ENCODE measurements at places on chromosomes 2 and 18.

GRCh38 chr18:1392046-1392445 is 487.4 kb downstream of the ADCYAP1 start:
- DNase-seq = no peak

DNA sequence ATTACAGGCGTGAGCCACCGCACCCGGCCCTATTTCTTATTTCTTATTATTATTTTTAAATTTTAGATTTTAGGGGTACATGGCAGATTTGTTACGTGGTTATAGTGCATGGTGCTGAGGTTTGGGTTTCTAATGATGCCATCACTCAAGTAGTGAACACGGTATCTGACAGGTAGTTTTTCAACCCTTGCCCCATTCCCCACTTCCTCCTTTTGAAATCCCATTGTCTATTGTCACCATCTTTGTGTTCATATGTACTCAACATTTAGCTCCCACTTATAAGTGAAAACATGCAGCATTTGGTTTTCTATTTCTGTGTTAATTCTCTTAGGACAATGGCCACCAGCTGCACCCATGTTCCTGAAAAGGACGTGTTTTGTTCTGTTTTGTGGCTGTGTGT is 39.5 kb downstream of the TGIF1 start:
- DNase-seq = no peak

- DNase-seq = no peak
Measured at GRCh38 chr2:151522556-151522955, 112.9 kb downstream of the RIF1 start.

- DNase-seq = no peak
Measured at GRCh38 chr2:199488772-199489400, 31.1 kb upstream of the SATB2 start.

- no peak for DNase-seq
Measured at GRCh38 chr2:191617575-191617974, 60.4 kb upstream of the NABP1 start.

DNA sequence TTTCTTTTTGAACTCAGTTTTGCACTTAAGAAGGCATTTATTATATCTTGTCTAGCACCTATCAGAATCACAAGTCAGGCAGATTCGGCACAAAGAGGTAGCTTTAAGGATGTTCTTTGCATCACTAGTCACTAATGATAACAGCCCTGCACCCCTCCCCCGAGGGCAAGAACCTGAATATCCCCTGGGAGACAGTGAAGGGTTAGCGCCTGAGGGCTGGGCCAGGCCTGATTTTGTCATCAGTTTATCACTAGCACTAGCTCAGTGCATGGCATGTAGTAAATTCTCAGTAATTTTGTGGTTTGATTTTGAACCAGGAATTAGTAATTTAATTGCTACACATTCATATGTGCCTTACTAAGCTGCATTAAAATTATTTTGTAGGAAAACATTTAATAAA is 23.9 kb upstream of the HS6ST1 start:
- no peak for DNase-seq

- DNase-seq = no peak
Measured at GRCh38 chr2:143779021-143779420, 649.8 kb downstream of the ARHGAP15 start.

- DNase-seq = no peak
Measured at GRCh38 chr2:162155093-162155492, 3.0 kb upstream of the GCG start.

- no peak for DNase-seq
Measured at GRCh38 chr2:98026292-98026691, 30.5 kb upstream of the TMEM131 start.

DNA sequence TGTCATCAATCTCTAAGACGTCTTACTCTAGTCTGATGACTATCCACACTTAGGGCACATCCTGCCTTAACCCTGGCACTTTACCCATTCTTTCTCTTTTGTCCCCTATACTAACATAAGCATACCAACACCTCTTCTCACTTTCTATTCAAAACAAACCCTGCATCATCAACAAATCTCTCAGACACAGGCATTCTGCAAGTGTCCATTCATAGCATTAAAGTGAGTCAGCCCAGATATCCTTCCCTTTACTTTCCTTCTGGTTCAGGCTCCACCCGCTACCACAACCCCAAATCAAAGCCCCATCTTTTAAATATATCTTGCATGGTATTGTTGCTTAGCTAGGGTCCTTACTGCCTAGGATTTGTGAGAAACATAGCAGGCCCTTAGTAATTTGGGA is 3.8 kb downstream of the GRB14 start:
- DNase-seq = no peak

GRCh38 chr2:124572934-124573634 is 548.0 kb downstream of the CNTNAP5 start:
- DNase-seq = no peak

GRCh38 chr18:74213429-74213828 is 65.1 kb downstream of the TIMM21 start:
- DNase-seq = no peak

GRCh38 chr2:166031054-166031453 is 77.5 kb upstream of the TTC21B start:
- DNase-seq = no peak

DNA sequence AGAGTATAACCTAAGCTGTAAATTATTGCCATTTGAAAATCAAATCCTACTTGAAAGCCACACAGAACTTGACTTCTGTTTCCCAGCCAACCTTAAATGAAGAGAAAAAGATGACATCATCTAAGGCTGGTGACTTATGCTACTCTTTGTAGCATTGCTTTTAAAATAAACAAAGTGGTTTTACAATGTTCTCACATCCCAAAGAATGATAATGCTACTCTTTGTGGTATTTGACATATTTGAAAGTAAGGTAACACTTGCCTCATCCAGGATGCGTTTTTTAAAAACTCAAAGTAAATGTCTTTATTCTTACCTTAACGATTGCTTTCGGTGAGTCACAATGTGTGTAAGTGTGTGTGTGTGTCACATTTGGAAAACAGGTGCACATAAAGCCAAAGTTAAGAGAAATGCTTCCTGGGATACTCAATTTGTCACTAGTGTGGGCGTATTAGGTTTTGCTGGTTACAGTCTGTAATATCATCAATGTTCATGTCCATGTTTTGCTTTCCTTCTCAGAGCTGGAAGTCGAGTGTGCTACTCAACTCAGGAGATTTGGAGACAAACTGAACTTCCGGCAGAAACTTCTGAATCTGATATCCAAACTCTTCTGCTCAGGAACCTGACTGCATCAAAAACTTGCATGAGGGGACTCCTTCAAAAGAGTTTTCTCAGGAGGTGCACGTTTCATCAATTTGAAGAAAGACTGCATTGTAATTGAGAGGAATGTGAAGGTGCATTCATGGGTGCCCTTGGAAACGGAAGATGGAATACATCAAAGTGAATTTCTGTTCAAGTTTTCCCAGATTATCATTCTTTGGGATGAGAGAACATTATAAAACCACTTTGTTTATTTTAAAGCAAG is 2.6 kb downstream of the PMAIP1 start:
- DNase-seq = no peak

- DNase-seq = no peak
Measured at GRCh38 chr2:45084361-45085020, 75.2 kb upstream of the SIX2 start.

DNA sequence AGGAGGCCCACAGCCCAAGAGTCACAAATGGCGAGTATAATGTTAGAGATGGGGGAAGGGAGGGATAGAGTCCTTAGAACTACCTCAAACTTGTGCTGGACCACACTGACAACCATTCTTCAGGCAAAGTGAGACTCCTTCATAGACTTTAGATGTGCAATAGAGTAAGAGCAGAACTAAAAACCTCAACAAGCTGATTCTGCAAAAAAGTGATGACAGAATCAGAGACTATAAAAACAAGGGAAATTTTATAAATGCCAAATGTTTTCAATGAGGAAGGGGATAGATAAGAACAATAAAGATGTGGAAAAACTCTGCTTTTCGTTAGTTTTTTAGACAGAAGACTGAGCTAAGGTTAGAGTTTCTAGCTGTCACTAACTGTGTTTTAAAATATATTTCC is 17.7 kb downstream of the SMC6 start:
- DNase-seq = no peak

- no peak for DNase-seq
Measured at GRCh38 chr2:112947374-112947773, 30.4 kb upstream of the IL36G start.

- DNase-seq = peak; percentile 45
Measured at GRCh38 chr18:48539406-48540250, 797 bp downstream of the CTIF start.

DNA sequence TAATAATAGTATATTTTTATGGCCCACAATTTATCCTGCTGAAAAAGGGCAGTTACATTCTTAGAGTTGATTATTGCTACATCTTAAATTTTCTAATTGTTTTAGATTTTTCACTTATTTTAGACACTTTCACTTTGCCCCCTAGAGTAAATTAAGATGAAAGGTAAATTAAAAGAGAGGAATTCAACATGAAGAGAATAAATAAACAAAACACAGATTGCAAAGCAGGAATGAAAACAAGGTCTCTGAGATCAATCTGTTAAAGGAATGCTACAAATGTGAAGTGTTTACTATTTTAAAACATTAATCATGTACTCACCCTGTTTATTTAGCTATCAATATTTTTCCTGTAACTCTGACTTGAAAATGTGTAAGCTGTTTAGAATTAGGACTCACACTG is 113.5 kb upstream of the ETAA1 start:
- DNase-seq = no peak

DNA sequence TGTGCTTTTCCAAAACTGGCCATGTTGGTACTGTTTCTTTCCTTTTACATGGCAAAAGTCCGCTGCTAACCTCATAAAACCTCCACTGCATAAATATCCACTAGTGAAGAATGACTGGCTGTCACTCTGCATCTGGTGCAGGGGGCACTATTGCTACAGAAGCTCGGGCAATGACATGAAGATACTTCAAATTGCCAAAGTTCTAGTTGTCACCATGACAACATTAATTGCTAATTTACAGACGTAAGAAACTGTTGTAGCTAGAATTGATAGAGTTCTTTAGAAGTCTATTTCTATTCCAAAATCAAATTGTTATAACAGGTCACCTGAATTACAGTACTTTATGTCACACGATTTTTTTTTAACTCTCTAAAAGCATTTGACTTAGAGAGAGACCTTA is 845 bp downstream of the CFAP210 start:
- DNase-seq = no peak

- no peak for DNase-seq
Measured at GRCh38 chr2:158464426-158465281, 7.9 kb downstream of the PKP4 start.

DNA sequence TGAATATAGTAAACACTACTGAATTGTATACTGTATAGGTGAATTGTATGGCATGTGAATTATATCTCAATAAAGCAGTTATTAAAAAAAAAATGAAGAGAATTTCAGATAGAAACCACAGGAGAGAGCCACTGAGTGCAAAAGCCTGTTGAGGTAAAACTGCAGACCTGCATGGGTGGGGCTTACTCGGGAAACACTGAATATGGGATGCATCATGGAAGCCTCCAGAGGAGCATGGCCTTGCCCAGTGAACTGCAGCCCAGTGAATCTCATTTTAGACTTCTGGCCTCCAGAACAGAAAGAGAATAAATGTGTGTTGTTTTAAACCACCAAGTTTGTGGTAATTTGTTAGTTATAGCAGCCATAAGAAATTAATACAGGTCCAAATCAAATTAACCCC is 15.7 kb downstream of the GPATCH11 start:
- DNase-seq = no peak

DNA sequence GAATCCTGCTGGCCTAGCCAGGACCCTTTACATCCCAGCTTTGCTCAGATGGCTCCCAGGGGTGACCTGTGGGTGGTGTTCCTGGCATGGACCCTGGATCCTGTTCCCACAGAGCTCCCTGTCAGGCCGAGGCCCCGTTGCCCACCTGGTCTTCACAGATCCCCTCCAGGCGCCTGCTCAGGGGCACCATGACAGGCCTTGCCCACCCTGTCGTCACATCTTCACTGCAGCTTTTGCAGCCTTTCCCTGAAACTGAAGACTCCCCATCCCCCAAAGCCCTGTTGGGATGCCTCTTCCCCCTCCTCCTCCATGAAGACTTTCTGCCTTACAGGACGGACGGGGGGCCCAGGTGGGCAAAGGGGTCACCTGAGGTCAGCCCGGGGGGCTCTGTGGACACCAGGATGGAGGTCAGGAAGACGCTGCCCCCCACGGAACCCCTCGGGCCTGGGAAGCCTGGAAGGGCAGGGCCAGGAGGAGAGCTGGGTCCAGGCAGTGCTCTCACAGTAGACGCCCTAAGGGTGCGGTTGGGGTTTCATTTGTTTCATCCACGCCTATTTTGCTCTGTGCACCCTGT is 13.0 kb upstream of the KIF1A start:
- DNase-seq = no peak

- DNase-seq = no peak
Measured at GRCh38 chr2:207787800-207788199, 18.1 kb upstream of the FZD5 start.

GRCh38 chr2:55862673-55863390 is 60.8 kb downstream of the EFEMP1 start:
- no peak for DNase-seq

DNA sequence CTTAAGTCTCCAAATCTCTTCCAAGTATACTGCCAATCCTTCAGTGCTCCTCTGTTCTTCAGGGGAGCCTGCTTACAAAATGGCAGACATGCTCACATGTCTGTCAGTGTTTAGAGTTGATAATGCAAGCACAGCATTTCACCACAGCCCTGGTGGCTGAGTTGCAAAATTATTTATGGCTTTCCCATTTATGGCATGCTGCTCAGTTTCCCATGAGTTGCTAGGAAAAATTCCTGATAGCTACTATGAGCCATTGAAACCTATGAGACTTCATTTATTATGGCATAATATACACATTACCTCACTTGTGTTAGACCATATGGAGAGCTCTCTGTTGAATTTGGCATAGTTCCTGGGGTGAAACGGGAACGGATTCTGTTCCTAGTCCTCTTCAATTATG is 448.7 kb upstream of the TCF4 start:
- DNase-seq = no peak

- DNase-seq = no peak
Measured at GRCh38 chr18:3046216-3046808, 33.4 kb upstream of the LPIN2 start.

DNA sequence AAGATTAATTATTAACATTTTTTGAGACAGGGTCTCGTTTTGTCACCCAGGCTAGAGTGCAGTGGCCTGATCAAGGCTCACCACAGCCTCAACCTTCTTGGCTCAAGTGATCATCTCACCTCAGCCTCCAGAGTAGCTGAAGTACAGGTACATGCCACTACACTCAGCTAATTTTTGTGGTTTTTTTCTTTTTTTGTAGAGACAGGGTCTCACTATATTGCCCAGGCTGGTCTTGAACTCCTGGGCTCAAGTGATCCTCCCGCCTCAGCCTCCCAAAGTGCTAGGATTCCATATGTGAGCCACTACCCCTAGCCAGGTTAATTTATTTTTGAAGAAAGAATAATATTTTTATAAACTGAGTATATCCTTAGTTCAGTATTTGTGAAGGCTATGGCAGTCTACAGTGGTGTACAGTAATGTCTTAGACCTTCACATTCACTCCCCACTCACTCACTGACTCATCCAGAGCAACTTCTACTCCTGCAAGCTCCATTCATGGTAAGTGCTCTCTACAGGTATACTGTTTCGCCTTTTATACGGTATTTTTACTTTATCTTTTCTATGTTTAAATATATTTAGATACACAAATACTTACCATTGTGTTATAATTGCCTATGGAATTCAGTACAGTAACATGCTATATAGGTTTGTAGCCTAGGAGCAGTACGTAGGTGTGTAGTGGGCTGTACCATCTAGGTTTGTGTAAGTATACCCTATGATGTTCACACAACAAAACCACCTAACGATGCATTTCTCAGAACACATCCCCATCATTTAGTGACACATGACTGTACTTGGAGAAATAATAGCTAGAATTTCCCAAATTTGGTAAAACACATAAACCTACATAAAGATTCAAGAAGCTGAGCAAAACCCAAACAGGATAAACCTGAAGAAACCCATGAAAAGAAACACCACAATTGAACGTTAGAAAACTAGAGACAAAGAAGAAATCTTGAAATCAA is 38.6 kb downstream of the MGAT4A start:
- DNase-seq = no peak

Data from C1 segment of cervical spinal cord (tissue), 14 donors.